Stimulated activated CD4-positive, alpha-beta T cell treated with anti-CD3 and anti-CD28 coated beads, Interleukin-2, amount 100 ng/mL, for 24 hours (primary cell): ENCODE measurements at places on chromosomes 2 and 18.
A peak's percentile ranks its signal among the peaks of the same experiment; 100 is the strongest.

GRCh38 chr18:78144669-78145068 lies 834.9 kb upstream of the SALL3 start:
- no peak for DNase-seq

- DNase-seq, result peak; percentile 6
Measured at GRCh38 chr2:126802774-126803433, 95.8 kb upstream of the TEX51 start.

- no peak for DNase-seq
Measured at GRCh38 chr2:120239488-120240287, 13.0 kb upstream of the RALB start.

- peak; percentile 13 for DNase-seq
Measured at GRCh38 chr2:238448031-238448955, 21.6 kb downstream of the ASB1 start.

GRCh38 chr2:234377761-234378391 lies 119.0 kb downstream of the ARL4C start:
- DNase-seq, result no peak

DNA sequence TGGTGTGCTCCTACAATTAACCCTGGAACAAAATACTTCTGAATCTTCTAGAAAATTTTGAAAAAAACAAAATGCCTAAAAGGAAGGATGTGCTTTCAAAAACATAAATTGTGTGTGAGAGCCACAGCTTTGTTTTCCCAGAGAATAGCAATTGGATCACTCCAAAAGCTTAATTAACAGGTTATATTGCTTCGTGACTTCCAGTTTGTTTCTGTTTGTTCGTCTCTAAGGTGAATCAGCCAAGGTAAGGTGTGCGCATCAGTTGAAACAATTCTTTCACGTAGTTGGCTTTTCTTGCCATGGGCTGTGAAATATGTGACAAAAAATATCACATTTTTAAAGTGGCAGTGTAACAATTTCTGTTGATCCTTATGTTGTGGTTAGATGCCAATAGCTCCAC lies 90.3 kb upstream of the BARD1 start:
- DNase-seq, result no peak

- DNase-seq, result no peak
Measured at GRCh38 chr2:62931536-62931935, 119.1 kb upstream of the OTX1 start.

GRCh38 chr2:8858910-8859309 lies 21.5 kb upstream of the KIDINS220 start:
- no peak for DNase-seq

DNA sequence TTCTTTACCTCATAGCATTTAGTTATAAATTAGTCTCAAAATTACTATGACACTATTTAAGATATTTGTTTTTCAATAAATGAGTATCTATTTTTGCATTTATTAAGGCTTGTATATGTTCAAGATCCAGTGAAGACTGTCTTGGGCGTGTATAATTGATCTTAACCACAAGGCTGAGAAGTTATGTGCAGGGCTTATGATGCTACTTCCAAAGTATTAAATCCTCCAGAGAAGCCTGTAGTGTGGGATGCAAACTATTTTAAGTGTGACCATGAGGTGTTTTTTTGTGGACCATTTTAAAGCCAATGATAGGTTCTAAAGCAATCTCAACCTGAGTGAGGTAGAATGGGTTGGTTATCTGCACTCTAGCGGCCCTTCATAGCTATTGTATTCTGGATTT lies 219.9 kb downstream of the ZNF407 start:
- DNase-seq, result no peak

DNA sequence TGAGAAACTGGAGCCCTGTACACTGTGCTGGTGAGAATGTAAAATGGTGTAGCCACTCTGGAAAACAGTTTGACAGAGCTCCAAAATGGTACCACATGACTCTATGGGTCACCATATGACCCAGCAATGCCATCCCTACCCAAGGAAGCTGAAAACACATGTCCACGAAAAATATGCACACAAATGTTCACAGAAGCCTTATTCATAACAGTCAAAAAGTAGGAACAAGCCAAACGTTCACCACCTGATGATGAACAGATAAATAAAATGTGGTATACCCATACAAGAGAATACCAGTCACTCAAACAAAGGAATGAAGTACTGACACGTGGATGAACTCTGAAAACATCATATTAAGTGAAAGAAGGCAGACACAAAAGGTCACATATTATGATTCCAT lies 4.6 kb downstream of the AFG3L2 start:
- no peak for DNase-seq

GRCh38 chr18:50009773-50010335 lies 185.1 kb downstream of the MYO5B start:
- DNase-seq, result peak; percentile 43

DNA sequence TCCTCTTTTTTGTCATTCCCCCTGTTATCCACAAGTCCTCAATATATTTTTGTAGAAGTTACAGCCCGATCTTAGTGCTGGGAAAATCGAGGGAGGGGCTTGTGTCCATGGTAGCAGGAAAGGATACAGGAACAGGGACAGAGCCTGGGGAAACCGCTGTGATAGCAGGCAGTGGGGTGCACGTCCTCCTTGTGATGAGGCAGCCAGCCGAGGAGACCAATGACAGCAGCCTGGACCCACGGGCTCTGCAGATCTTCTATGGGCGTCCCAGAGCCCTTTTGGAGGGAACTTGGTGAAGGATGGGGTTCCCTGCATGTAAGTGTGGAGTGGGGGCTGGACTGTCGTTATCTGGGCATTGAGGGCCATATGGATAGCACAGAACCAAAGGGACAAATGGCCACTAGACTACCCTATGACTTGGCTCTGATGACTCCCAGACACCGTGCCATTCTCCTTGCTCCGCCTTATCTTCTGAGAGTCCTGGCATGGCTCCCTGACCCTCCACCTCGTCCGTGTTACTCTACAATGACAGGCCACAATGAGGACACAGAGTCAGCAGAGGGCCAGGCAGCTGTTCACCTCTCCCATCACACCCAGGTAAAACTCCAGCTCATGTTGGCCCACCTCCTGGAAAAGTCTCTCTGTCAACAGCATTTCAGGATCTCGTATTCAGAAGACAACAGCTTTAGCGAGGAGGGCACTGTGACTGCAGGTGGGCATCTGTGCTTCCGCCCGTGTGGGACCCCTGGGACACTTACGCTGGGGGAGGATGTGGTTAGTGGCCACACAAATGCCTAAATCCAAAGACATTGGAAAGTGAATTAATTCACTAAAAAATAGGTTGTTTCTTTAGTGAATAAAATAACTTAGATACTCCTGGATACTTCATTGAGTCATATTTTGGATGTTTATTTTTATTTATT lies 100.1 kb downstream of the VAPA start:
- DNase-seq, result no peak

GRCh38 chr18:62420151-62420512 lies 95.0 kb downstream of the TNFRSF11A start:
- peak; percentile 28 for DNase-seq

DNA sequence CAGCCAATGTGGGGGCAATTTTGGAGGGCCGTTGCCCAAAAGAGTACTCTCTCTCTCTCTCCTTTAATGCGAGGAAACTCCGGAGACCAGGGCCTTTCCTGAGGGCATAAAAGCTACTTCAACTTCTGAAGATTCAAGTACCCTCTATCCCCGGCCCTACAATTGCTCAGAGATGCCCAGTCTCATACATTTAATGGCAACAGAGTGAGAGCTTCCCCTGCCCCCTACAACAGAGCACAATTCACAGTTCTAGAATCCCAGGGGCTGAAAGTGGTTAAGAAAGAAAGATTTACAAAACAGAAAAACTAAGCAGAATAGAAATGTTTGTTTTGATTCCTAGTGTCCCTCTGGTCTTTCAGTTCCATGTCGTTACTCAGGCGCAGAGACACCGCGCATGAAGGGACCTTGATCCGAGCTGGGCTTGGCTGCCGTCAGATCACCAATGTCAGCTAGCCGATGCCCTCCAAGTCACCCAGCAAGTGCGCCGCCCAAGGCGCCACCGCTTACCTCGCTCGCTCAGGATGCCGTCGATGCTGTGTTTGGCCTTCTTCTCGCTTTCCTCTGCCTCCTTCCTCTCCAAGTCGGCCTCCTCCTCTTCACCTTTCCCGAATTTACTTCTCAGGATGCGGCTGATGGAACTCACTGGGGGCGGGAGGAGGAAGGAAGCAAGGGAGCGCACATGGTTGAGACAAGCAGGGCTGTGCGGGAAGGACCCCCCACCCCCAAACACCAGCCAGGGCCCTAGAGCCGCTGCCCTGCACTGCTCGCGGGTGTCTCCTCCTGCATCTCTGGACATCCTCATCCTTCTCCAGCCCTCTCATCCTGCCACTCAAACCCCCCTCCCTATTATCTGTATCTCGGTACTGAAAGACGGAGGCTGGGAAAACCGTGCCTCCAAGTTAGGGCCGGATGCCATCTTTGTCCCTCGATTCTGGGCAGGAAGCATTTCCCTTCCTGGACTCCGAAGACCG lies 4.9 kb downstream of the PAX3 start:
- DNase-seq, result no peak

DNA sequence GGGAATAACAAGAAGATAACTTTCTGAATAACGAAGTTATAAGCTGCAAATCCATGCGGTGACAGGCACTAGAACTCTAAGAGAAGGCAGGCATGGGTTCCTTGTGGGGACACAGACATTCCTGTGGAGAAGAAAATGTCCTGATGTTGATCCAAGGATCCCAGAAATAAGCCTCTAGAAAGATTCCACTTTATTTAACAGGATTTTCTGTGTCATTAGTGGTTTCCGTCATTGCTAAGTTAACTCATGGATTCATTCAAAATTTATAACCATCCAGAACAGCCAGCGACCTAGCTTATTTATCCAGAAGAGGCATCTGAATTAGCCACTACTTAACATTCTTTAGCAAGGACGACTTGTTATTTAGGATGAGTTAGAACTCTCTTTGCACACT lies 10.0 kb upstream of the CD302 start:
- no peak for DNase-seq

- no peak for DNase-seq
Measured at GRCh38 chr2:216908300-216908699, 48.4 kb upstream of the TNP1 start.

GRCh38 chr18:58581265-58581664 lies 47.6 kb downstream of the ALPK2 start:
- no peak for DNase-seq

DNA sequence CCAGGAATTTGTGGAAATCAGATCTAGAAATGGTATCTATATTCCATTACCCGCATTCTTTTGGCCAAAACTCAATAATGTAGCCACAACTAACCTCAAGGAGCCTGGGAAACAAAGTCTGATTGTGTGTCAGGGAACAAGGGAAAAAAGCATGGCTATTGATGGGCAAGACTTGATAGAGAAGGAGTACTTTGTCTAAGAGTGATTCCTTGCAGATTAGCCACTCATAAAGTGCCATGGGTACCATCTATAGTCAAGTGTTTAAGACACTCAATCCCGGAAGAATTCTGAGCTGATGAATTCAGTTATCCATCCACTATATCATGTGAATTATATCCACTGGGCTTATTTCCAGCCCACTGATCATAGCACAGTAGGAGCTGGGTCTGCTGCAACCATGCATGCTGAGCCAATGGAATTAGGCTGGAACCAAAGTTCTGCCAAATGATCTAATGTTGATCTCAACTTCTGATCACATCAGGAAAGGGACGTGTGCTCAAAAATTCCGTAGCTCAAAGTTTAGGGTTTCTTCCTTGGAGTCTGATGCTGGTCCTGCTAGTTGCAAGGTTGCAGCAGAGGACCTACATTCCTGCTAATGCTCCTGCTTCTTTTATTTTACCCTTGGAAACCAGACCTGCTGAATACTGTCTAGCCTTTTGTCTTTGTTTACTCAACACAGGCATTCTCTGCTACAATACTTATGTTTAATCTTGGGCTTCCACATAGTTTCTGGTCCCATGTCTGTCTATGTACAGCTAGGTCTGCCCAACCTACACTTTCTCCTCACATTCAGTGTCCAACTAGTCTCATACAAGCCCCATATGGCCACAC lies 629.7 kb downstream of the IRS1 start:
- DNase-seq, result no peak

DNA sequence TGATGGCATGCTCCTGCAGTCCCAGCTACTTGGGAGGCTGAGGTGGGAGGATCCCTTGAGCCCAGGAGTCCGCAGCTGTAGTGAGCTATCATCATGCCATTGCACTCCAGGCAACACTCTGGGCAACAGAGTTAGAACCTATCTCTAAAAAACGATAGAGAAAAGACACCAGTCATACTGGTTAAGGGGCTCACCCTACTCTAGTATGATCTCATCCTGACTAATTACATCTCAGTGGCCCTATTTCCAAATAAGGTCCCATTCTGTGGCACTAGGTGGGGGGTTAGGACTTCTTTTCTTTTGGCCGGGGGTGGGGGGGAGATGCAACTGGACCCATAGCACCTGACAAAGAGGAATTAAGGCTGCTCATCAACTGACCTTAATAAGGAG lies 163.2 kb upstream of the NCK2 start:
- no peak for DNase-seq

DNA sequence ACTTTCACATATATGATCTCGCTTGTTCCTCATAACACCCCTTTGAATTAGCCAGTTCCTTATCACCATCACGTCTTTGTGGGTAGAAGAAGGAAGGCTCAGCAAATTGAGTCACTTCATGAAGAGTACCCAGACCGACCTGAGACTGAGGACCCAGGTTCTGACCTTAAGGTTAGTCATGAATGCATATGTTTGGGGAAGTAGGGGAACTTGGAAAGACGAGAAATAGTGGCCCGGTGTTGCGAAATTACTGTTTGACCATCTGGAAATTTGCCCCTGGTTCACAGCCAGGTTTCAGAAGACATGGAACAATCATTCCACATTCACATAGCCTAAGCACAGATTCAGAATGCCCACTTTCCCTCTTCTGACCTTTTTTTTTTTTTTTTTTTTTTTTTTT lies 59.8 kb downstream of the MEIS1 start:
- no peak for DNase-seq

DNA sequence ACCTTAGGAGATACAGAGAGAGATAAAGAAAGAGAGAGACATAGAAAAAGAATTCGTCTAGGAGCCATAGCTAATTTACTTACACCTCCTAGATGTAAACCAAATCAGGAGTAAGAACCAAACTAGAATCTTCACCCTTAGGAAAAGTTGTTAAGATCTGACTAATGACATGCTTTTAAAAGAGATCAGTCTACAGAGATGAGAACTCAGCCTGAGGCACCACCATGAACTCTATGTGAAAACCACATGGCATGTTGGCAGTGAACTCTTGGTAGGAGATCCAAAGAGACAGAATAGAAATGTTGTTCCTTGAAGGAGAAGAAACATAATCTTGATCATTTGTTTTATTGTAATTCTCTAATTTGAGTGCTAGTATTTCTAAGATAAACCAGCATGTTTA lies 585.4 kb upstream of the ID2 start:
- DNase-seq, result no peak

GRCh38 chr2:70089983-70090525 lies 2.8 kb downstream of the PCBP1 start:
- DNase-seq, result no peak

GRCh38 chr18:7772510-7772888 lies 205.4 kb downstream of the PTPRM start:
- DNase-seq, result no peak

GRCh38 chr2:119011162-119011909 lies 69.3 kb downstream of the MARCO start:
- DNase-seq, result peak; percentile 33
